ENCODE measurements at places on chromosomes 13 and 19.

GRCh38 chr19:41114132-41114531, at the start of gene CYP2F1:
Gene CYP2F1 (plus strand): TSS chr19:41114432. CDS start chr19:41116189, 1,757 bp downstream.
- DNase-seq, result no peak

DNA sequence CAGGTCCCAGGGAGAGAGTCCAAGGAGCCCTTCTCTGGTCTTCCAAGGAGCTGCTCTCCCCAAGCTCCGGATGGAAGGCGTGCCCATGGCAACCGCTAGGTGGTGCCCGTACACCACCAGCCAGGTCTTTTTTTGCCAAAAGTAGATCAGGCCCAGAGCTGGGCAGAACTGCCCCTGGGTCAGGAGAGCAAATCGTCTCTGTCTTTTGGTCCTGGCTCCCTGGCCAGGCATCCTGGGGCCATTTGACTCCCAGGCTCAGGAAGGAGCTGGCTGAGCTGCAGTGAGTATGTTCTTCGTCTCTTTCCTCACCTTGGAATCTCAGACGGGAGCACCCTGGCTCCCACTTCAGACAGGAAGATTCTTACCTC, 24.6 kb upstream of the BCL3 start:
- DNase-seq, result peak; percentile 59

DNA sequence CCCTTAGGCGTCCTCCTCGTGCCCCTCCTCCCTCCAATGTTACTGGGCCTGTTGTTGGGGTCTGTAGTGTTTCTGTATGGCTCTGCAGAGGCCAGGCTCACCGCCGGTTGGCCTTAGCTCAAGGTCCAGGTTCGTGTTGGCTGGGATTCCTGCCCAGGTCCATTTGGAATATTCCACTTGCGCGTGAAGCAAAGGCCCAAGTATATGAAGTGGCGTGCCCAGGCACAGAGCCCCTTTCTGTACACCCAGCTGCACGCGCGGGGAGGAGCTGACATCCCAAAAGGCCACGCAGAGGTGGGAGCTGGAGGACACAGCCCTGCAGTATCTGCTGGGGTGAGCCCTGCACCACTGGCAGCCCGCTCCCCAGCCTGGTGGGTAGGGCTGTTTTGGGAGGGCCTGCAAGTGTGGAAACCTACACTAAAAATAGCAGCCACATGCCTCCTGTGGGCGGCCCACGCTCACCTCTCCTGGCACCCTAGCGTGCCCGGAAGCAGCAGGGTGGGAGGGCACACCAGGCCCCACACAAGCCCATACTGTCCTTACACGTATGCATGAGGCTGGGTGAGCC, 30.2 kb downstream of the CRTC1 start:
- DNase-seq, result no peak

GRCh38 chr13:112354330-112355273, 21.6 kb upstream of the SPACA7 start:
- DNase-seq, result no peak

- no peak for DNase-seq
Observed at GRCh38 chr13:77528414-77528813, 7.1 kb upstream of the SCEL start.

- no peak for DNase-seq
Observed at GRCh38 chr13:76361868-76362267, 524.3 kb downstream of the KCTD12 start.

GRCh38 chr13:77733674-77734073, 36.2 kb downstream of the SLAIN1 start:
- no peak for DNase-seq

- peak; percentile 74 for DNase-seq
Observed at GRCh38 chr19:48812094-48812929, 1.5 kb upstream of the BCAT2 start.

DNA sequence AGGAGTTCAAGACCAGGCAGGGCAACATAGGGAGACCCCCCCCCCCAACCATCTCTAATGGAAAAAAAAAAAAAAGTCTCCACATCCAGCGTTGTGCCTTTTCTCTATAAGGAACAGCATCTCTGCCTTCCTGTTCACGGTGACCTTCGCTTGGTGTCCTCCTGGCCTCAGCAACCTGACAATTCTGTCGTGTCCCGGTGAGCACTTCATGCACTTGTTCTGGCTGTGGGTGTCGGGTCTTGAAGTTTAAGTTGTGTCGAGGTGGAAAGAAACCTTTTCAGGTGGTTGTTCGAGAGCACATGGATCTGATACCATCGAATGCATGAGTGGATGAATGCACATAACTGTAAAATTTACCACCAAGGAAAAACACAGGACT, 594 bp downstream of the ZNF559 start:
- DNase-seq, result no peak

GRCh38 chr19:48638831-48639381, 1.7 kb upstream of the DBP start:
- DNase-seq, result no peak

DNA sequence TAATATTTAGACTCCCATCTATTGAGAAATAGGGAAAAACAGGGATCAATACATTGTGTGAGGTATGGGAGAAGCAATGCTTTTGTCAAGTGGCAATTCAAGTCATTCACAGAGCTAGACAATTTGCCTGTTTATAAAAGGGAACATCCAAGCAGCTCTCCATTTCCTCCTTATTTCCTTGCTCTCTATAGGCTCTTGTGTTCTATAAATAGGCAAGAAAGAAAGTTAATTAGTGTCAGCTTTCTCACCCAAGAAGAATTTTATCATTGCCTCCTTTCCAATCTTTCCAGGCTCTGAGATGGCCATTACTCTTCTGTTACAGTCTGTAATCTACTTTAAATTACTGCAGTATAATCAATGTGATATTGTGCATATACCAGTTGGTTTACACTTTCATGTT, 199.9 kb downstream of the LHFPL6 start:
- DNase-seq, result no peak

GRCh38 chr19:46367426-46367825, 20.5 kb downstream of the PPP5C start:
- no peak for DNase-seq

DNA sequence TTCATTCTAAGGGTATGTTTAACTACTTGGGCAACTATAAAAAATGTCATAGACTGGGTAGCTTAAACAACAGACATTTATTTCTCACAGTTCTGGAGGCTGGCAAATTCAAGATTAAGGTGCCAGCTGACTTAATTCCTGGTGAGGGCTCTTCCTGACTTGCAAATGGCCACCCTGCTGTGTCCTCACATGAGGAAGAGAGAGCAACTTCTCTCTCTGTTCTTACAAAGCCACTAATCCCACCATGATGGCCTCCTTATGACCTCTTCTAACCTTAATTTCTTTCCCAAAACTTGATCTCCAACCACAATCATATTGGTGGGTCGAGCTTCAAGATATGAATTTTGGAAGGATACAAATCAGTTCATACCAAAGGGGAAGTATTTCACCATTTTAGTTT, 399.0 kb downstream of the DCT start:
- no peak for DNase-seq

DNA sequence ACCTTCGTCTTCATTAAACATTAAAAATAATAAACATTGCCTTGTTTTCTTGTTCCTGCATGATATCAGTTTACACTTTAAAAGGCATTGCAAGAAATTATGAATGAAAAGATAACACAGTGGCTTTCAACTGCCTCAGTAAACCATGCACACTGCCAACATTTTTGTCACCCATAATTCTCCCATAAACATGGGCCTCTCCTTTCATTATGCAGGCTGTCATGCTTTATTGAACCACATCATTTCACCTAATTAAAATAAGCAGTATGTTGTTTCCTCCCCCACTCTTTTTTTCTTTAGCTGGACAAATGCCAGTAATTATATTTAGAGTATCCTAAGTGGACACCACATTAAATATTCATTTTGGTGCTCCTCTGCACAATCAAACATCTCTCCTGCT, 1566.5 kb upstream of the SLC10A2 start:
- no peak for DNase-seq

GRCh38 chr13:37225414-37226070, 120.1 kb upstream of the CSNK1A1L start:
- no peak for DNase-seq
